ENCODE measurements at places on chromosomes 2 and 18.

GRCh38 chr2:120346026-120346666, at the start of gene INHBB:
INHBB (plus strand) TSS chr2:120346136; CDS start chr2:120346189, 53 bp downstream.
- no peak for DNase-seq

DNA sequence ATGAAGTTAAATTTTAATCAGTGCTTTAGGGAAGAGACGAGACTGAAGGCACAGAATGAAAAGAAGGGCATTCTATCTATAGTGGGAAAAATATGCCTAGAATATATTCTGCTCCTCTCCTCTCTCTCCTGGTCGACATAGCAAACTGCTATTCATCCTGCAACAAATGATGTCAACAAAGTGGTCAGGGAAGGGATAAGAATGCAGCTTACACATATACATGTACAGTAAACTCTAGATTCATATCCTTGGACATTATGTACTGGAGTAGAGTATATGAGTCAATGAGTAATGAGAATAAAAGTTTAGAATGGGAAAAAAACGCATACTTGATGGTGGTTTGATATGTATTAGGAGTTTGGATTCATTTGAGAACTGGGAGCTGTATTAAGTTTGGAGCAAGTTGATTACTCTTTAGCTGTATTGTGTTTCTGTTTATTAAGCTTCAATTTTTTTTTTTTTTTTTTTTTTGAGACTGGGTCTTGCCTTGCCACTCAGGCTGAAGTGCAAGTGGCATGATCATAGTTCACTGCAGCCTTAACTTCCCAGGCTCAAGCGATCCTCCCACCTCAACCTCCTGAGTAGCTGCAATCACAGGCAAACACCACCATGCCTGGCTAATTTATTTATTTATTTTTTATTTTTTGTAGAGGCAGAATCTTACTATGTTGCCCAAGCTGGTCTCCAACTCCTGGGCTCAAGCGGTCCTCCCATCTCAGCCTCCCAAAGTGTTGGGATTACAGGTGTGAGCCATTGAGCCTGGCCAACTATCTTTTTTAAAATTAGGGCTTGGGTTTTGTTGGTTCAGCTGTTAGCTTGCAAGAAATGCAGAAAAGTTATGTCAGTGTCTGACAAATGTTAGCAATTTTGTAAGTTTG, 53.8 kb downstream of the STAT1 start:
- DNase-seq = no peak

DNA sequence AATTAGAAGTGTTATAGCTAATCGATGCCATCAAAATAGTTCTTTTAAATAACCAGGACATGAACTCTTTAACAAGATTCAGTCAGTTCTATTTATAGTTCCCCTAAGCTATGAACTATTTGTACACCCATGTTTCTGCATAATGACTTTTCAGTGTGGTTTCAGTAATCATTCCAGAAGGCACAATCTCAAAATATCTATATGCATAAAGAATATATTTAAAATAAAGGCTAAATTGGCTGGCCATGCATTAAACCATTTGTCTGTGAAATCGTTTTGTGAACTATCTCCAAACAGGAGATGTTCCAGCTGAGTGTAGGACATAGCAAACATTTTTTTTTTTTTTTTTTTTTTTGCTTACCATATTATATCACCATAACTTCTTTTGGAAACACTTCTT, 719.3 kb downstream of the PLCL1 start:
- no peak for DNase-seq

DNA sequence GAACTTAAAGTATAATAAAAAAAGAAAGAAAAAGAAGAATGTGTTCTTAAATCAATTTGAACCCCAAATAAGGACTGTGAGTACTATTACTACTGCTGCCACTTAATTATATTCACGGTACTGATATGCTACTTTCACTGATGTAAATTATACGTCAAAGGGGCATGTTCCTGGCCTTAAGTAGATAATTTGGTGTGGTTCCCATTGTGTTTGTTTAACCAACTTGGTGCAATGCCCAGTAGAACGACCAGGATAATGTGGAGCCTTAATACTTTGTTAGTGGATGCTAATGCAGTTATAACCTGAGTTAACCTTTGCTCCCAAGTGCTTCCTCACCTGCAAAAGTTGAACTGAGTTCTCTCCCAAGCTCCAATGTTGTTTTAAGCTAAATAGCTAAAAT, 142.0 kb downstream of the NR4A2 start:
- no peak for DNase-seq

- DNase-seq = no peak
Measured at GRCh38 chr2:197113275-197113711, 186.8 kb upstream of the PGAP1 start.

DNA sequence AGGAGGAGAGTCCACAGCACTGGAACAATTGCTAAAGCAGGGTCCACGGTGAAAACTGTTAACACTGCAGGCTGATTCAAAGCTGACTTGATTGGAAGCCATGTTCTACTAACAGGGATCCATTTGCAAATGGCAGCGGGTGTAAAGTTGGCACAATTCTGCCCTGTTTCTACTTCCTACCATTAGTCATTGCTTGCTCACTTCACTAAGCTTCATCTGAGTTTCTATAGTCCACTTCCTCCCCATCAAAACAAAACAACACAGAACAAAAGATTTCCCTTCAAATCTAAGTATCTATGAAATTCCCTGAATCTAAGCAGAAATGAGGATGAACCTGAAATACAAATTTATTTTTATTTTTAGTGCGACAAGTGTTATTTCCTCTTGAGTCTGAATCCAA, 187.4 kb upstream of the SOX11 start:
- no peak for DNase-seq

- DNase-seq = no peak
Measured at GRCh38 chr18:64993695-64994094, 757.1 kb upstream of the CDH7 start.

- no peak for DNase-seq
Measured at GRCh38 chr2:58649756-58650155, 408.6 kb upstream of the FANCL start.

DNA sequence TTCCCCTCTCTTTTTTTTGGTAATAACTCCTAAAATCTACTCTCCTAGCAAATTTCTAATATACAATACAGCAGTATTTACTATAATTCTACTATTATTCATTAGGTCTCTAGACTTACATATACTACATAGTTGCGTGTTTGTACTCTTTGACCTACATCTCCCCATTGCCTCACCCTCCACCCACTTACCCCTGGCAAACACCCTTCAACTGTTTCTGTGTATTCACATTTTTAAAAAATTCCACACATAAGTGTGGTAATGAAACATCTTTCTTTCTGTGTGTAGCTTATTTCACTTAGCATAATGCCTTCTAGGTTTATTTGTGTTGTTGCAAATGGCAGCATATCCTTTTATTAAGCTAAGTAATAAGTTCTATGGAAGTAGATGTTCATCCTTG, 336.0 kb downstream of the CCDC85A start:
- no peak for DNase-seq

GRCh38 chr2:150470435-150470834, 17.0 kb downstream of the RND3 start:
- no peak for DNase-seq

GRCh38 chr2:20054931-20055330, 3.5 kb upstream of the LAPTM4A start:
- DNase-seq = no peak

DNA sequence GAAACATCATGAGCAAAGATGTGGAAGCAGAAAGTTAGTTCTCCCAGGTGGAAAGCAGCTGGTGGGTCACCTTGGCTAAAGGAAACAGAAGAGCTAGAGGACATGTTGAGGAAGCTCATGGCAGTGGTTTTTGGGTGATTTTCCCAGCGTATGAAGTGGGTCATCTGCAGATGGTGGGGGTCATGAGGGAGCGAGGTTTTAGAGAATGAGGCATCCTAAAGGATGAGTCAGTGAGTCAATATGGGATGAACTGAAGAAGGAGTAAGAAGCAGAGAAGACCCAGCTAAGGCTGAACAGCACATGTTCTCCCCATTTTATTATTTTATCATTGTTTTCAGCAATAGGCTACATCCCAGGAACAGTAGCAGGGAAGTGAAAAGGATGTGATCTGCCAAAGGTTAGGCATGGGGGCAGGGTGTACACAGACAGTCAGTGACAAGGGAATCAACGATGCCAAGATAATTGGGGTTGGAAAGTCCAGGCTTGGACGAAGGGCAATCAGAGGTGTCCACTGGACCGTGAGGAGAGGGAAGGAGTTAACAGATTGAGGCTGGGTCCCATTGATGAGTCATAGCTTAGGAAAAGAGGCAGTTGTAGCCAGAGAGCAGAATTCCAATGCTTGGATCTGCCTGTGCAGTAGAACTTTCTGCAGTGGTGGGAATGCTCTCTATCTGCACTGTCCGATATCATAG, 289.3 kb upstream of the RAB12 start:
- DNase-seq = no peak

- DNase-seq = no peak
Measured at GRCh38 chr2:73264332-73264606, 20.0 kb downstream of the FBXO41 start.

GRCh38 chr2:48313036-48313877, 216.7 kb upstream of the STON1 start:
- peak; percentile 39 for DNase-seq

GRCh38 chr18:3234457-3234856, 13.1 kb upstream of the MYL12A start:
- DNase-seq = no peak

- no peak for DNase-seq
Measured at GRCh38 chr2:157800838-157801495, 75.2 kb downstream of the ACVR1 start.

Data from GM06990 (cell line).